ENCODE measurements at places on chromosomes 7 and 10.

DNA sequence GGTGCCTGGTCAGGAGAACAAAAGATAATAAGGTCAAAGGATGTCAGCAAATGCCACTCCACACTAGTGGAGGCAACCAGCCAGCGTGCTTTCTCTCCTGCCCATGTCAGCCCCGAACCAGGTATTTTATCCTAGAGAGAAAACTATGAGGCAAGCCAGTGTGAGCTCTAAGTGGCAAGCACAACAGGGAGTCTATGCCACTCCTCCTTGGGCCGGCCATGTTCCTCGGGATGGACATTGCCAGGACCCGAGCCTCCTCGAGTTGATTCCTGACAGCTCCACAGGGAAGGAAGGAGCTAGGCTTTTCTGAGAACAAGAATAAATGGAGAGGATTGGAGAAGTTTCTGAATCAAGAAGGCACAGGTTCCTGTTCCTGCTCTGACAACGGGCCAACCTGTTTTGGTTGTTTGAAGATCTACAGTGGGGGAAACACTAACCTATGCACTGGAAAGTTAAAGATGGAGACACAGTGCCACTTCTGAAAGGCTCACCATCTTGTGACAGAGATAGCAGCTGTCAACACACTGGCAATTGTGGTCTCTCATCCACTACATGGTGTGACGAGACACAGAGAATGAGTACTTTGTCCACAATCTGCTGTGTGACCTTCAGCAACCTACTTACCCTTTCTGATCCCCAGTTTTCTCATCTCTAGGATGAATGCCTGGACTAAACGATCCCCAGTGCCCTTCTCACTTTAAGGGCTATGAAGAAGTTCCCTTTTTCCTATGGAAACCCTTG is 28.8 kb downstream of the ABLIM1 start:
- DNase-seq, result no peak

DNA sequence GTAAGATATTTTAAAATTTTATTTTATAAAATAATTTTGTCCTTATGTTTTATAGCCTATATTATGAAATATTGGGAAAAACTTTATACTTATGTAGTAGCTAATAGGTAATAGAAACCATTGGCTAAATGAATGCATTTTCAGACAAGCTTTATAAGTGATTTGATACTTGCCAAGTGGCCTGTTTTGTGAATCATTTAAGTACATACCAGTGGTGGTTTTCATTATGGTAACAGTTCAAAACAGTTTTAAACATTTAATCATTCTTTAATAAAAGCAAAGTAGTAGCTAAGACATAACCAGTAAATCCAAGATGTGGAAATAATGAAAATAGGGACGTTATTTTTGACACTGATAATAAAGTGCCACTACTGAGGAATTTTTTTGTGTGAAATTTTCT is 182.2 kb downstream of the PHF14 start:
- peak; percentile 13 for DNase-seq

DNA sequence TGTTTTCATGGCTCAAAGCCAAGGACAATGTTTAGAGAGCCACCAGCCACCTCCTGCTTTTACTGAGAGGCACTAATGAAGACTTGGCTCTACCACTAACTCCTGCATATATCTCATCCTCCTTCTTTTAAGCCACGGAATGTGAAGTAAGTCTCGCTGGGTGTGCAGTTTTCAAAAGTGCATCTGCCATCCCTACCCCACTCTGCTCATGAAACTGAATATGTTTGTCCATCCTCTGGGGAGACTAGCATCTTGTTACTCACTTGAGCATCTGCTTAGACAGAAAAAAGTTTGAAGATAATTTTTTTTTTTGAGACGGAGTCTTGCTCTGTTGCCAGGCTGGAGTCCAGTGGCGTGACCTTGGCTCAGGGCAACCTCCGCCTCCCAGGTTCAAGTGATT is 40.8 kb downstream of the EPDR1 start:
- DNase-seq, result no peak

DNA sequence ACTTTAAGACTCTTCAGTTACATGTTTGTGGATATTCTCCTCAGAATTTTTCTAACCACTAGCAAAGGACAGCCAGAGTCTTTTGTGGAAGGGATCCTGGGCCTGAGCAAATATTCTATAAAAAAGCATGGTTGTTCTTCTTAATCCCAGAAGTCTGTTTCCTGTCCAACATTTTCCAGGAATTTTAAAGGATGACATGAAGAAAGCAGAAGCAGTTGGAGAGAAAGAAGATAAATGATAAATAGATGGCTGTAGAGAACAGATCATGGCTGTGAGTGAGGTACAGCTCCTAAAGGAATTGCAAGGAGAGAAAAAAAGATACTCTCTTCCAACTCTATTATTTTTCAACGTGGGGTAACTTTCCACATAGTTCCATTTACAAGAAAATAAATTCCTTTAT is 91.8 kb upstream of the STEAP4 start:
- no peak for DNase-seq

GRCh38 chr7:135372222-135372621 is 137.7 kb downstream of the CNOT4 start:
- DNase-seq, result no peak

DNA sequence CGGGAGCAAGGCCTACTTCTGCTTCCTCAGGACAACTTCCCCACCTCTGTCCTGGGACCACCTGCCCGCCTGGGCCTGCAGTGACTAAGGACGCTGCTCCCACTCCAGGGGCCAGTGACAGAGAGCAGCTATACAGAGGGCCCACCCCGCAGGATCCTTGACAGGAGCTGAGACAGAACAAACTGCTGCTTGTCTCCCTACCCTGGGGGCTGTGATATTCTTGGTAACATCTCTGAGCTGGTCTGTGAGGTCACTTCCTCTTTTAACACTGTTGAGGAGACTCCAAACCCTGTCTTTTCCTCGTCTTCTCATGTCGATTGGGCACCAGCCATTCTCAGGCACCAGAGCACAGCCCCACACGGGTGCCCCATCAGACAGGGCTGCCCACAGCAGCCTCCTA is 6.9 kb upstream of the MRPS24 start:
- no peak for DNase-seq

GRCh38 chr10:9228771-9229170 is 1174.3 kb downstream of the GATA3 start:
- DNase-seq, result no peak

GRCh38 chr7:17991866-17992648 is 35.6 kb downstream of the PRPS1L1 start:
- DNase-seq, result no peak

DNA sequence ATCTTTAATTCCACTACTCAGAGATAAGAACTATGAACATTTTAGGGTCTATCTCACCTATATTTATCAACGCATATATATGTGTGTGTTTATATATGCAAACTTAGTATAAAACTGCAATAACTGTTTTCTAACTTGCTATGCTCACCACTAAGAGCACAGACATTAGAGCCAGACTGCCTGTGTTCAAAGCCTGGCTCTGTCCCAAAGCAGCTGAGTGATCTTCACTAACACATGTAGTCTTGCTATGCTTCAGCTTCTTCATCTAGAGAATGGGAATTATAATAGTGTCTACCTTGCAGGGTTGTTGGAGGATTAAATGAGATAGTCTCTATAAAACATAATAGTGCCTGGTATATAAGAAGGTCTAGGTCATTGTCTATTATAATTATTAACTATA is 165.5 kb downstream of the MAGI2 start:
- no peak for DNase-seq

DNA sequence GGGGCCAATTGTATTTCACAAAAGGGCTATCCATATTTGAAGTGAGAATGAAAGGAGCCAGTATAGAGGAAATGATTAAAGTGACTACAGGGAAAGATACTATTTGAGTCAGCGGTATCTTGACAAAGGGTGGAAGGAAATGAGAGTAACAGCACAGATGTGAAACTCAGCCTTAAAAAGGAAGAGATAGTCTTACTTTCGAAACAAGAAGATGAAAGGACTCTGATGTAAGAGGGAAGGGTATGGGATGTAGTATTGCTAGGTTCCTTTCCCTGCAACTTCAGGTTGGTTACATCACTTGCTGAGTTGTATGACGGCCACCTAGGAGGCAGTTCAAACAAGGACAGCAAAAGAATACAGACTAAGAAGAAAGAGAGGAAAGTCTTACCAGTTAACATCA is 13.7 kb downstream of the CISD1 start:
- DNase-seq, result no peak

- no peak for DNase-seq
These were observed 189.1 kb upstream of the PRSS1 start for GRCh38 chr7:142560166-142560565.

GRCh38 chr7:90629297-90629918 is 33.3 kb downstream of the CDK14 start:
- DNase-seq, result peak; percentile 69

GRCh38 chr10:49220031-49220430 is 31.8 kb upstream of the TMEM273 start:
- DNase-seq, result no peak

- DNase-seq, result no peak
These were observed 41.6 kb downstream of the LAMB1 start for GRCh38 chr7:107961405-107961804.

DNA sequence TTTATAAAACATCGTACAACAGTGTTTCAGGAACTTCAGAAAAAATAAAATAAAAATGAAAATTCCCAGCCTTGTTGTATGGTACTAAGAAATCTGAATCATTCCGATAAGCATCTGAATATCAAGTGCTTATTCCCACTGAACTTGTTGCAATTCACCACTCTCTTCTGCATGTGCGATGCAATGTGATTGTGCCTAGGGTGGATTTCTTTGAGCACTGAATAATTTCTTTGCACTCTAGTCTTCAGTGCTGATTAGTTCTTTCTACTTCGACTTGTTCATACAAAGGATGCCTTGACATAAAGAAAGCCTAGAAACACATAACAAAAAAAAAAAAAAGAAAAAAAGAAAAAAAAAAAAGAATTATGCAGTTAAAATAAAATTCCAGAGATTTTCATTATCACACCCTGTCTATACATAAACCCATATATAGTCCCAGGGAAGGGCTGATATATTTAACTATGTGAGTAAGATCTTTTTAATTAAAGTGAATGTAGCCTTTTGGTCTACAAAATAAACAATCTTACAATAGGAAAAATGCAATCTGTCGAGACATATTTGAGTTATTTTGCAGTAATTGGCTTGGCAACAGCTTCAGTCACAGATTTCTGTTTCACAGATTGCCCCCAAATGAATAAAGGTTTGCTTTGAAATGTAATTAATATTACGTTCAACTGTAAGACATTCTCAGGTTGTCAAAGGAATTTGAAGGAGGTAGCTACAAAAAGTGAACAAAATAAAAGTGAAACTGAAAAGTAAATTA is 1118.9 kb upstream of the CELF2 start:
- no peak for DNase-seq

DNA sequence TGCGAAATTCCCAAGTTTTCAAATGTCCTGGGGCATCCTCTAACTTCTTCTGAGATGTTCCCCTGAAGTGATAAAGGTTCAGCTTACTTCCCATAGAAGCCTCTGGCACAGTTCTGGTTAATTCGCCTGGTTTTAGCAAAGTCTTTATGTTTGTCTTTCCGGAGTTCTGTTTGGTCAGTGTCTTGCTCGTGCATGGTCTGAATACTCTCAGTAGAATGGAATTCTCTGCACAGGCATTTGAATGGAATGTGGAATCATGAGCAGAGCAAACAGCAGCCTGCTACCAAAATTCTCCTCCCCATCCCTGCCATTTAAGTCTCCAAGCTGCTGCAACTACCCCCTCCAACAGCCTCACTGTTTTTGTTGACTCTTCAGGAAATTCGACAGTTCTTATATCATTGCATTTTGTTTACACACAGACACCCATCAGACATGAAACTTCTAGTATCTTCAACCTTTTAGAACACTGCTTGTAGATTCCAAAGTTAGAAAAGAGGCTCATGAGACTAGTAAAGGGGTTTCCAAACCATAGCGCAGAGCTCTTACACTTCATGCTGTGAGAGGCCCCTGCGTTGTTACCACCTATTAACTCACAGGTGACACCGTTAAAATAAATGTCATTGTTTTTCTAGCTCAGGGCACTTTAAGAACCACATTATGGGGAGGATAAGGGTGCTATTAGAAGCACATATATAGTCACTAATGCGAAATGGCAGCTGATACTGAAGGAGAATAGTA is 129.7 kb downstream of the PLCE1 start:
- peak; percentile 80 for DNase-seq

GRCh38 chr7:23021596-23021995 is 7.7 kb upstream of the HYCC1 start:
- DNase-seq, result no peak

DNA sequence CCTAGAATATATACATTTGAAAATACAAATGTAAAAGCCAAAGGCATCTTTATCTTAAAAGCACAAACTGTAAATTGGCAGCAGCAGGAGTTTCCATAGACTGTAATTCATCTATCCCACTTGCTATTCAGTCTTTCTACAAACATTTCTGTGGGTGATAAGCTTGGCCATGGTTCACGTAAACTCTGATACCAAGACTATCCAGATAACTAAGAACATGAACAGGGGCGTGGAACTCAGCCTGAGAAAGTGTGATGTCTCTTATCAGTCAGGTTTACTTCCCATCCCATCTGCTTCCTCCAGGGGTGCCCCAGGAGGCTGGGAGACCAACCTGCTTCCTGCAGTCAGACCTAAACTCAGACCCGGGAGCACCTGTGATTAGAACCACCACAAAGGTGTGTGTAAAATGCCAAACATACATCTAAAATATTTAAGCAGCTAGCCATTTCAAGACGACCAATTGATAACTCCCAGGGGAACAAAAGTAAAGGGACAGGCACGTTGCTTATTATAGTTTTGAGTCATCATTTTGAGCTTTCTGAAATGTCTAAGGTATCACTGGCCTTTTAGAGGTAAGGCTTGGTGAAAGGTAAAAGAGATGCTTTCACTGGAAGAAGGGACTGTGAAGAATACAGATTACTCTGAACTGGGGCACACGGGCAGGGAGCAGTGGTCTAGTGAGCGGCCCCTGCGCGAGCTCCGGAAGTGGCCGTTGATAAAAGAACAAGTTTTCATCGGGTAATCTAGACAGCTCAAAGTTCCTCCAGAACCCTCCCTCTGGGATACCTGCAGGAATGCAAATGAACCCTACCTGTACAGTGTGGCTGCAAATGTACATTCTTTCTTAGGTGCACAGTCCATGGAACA is 51.5 kb downstream of the RSU1 start:
- no peak for DNase-seq

- no peak for DNase-seq
These were observed 355.7 kb downstream of the DNAJB6 start for GRCh38 chr7:157692460-157693011.

DNA sequence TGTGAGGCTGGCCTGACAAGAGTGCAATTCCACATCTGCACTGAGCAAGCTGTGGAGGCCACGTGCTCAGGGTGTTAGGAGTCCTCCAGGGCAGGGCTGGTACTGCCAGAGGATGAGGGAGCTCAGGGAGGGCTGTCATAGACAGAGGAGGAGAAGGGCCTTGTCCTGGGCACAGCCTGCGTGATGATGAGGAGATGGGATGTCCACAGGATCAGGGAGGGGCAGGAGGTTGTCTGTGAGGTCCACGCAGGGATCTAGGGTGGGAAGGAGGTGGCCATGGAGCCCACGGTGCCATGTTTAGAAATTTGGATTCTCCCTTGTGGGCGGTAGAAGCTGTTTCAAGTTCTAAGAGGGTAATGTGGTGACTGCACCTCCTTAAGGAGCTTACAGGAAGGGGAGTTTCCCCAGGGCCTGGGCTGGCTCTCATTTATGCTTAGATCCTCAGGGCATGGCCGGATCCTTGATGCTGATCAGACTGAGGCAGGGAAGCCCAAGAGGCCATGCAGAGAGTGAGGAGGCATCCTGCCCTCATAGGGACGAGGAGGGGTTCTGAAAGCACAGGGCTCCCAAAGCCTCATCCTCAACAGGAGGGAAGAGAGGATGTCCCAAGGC is 30.3 kb downstream of the CHAT start:
- no peak for DNase-seq

- no peak for DNase-seq
These were observed 178.1 kb downstream of the CDC14C start for GRCh38 chr7:49102411-49102810.
